DND-41 (cell line): ENCODE measurements at places on chromosomes 3 and 15.

GRCh38 chr15:74776821-74777768 lies 4.8 kb upstream of the CSK start:
- DNase-seq: peak; percentile 82

DNA sequence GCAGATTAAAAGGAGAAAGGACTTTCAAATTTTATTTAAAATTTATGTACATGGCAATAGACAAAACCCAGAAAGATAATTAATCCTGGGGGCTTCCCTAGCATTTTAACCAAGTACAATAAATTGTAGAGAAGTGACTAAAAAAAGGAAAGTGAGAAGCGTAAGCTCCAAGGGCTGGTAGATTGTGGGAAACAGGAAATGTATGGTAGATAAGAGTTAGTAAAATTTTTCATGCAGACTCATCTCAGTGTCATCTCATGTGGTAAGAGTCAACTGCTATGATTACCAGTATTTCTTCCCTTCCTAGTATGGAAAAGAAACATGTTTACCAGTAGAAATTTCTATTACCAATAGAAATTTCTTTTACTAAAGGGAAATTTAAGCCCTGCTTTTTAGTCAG lies 464.3 kb upstream of the AGTR1 start:
- DNase-seq: no peak

GRCh38 chr3:146896711-146897110 lies 291.6 kb upstream of the PLSCR5 start:
- DNase-seq: no peak

DNA sequence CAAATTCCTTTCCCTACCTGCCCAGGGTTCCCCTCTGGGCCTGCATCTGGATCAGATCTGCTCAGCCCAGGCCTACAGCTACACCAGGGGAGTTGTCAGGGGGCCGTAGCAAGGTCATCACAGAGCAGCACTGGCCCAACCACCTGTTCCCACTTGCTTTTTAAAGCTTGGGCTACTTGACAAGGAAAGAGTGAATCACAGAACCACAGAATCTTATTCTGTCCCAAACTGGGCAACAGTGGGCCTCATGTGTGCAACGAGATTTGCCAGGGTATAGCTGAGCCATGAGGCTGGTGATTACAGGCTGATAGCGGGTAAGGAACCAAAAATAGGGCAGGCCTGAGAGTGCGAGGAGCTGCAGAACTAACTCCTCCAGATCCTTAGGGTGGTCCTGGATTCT lies 66.7 kb downstream of the MYLK start:
- DNase-seq: no peak

DNA sequence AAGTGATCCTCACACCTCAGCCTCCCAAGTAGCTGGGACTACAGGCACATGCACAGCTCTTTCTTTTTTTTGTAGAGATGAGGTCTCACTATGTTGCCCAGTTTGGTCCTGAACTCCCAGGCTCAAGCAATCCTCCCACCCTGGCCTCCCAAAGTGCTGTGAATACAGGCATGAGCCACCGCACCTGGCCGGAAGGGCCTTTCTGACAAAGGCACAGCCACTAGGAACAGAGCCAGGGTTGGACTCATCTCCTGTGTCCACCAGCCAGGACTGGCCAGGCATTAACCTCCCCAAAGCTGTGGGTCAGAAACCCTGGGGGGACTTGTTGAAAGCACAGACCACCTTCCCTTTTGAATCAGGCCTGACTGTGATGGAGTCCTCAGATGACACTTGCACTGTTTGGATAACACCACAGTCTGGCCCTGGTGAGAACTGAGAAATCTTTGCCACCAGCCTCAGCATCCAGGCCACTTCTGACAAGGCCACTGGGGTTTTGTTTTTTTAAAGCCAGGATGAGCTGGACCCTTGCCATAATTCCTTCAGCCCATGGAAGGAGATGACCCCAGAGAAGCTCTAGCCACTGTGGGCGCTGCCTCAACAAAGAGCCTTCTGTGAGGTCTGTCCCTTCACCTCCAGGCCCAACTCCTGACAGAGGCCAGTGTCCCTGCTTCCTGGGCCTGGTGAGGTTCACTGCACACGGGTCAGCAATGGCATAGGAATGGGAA lies 4.8 kb downstream of the TKT start:
- DNase-seq: no peak

- no peak for DNase-seq
Observed at GRCh38 chr15:55246567-55246966, 43.0 kb downstream of the RAB27A start.

- DNase-seq: no peak
Observed at GRCh38 chr3:113165841-113166240, 45.5 kb upstream of the BOC start.

GRCh38 chr3:119145500-119146167 lies at the start of gene TEX55:
TSS of gene TEX55 (plus strand) at chr3:119146165. CDS start at chr3:119146190, 25 bp downstream.
- DNase-seq: no peak

DNA sequence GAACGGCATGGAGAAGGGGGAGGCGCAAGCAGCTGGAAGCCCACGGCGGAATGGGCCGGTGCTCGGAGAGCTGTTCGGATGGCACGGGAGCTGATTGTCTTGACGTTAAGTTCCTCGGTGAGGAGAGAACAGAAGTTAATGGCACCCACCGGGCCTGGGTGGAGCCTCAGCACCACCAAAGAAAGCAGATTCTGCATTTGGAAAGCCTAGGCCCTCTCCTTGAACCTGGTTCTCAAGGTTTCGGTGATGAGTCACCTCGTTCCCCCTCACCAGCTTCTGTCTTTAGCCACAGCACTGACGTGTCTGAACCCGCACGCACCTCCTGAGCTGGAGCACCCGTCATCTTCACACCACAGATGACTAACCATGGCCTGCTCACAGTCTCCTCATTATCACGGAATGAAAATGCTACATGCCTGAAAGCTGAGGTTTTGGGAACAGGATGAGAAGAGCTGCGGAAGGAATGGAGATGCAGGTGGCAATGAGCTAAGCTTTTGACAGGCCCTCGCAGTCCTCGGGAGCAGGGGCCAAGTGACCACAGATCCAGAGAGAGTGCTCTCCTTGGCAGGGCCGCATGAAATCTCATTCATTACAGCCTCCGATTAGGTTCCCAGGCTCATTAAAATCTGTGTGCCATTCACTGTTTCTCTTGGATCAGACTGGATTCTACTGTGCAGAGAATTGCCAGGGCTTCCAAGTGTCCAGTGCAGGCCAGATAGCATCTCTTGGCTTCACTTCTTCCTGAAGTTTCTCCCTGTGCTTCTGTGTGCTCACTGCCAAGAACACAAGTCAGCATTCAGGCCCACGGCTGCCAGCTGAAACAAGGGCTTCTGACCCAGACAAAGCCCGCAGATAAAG lies 96.3 kb upstream of the DLG1 start:
- DNase-seq: no peak

DNA sequence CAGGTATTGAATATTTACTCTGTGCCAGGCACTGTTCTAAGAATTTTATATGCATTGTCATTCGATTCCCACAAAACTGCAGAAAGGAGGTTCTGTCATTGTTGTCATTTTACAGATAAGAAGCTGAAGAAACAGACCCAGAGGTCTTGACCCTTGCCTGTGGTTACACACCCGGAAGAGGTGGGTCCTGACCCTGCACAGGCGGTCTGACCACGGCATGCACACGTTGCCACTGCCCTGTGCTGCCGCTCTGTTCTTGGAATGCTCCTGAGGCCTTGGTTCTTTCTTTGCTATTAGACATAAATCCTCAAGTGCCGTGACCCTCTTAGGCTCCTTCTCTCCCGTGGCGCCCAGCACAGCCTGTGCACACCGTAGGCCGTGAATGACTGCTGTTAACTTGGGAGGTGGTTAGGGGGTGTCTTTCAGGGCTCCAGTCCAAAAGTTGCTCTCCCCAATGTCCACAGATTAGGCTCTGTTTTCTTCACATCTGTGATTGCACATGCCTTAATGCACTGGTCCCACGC lies 74.1 kb upstream of the PLXNA1 start:
- no peak for DNase-seq

GRCh38 chr3:122519693-122520092 lies 5.0 kb upstream of the KPNA1 start:
- DNase-seq: no peak

DNA sequence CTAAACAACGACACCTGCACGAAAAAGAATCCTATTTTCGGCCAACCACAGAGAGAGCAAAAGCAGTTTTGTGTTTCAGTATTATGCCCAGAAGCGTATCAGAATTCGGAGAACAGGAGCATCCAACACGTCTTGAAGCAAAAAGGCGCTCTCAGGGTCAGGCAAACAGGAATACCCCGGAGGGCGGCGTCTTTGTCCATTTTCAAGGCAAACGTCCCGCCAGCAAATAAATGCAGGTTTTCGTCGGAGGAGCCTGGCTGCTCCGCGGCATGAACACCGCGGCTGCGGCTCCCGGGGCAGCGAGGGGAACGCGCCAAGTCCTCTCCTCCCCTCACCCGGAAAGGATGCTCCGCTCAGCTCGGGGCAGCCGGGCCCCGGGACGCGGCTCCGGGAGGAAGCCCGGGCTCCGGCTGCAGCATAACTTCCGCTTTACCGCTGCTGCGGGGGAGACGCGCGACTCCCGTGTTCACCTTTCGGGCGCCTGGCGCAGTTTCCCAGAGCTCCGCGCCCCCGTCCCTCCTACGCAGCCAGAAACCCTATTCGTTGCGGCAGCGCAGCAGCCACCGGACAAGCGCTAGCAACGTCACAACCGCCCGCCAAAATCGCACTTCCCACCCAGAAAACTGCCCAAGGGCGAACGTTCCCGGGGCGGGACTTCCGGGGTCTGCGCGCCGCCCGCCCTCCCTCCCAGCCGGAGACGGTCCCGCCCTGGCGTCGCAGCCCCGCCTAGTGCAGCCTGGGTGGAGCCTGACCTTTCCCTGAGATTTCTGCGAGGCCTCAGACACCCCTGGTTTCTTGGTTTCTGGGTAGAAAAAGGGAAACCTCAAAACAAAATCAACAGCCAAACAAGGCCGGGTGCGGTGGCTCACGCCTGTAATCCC lies at the start of gene RNF168:
Gene RNF168 (minus strand): TSS at position 573 of the 881 bp plus-strand sequence. CDS start 595 bp downstream, outside the sequence.
- peak; percentile 97 for DNase-seq

GRCh38 chr3:61667383-61667782 lies 106.0 kb downstream of the PTPRG start:
- peak; percentile 11 for DNase-seq

GRCh38 chr15:66924889-66925288 lies 140.5 kb upstream of the SMAD3 start:
- DNase-seq: no peak

- DNase-seq: no peak
Observed at GRCh38 chr3:23856286-23856685, 50.5 kb downstream of the UBE2E1 start.

DNA sequence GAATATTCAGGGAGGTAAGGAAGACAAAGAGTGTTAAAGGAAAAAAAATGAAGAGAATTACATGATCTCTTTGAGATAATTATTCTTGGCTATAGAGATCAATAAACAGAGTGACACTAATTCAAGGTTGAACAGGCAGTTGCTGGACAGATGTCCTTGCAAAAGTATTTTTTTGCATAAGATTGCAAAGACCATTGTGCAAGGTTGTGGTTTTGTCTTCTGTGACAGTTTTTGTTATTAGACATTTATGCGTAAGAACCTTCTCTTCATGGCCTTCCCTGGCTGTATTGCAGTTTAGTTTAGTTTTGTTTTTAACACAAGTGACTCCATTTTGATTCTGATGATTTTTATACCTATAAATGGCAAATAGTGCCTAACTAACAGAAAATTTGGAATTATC lies 682.8 kb upstream of the ARPP21 start:
- no peak for DNase-seq

DNA sequence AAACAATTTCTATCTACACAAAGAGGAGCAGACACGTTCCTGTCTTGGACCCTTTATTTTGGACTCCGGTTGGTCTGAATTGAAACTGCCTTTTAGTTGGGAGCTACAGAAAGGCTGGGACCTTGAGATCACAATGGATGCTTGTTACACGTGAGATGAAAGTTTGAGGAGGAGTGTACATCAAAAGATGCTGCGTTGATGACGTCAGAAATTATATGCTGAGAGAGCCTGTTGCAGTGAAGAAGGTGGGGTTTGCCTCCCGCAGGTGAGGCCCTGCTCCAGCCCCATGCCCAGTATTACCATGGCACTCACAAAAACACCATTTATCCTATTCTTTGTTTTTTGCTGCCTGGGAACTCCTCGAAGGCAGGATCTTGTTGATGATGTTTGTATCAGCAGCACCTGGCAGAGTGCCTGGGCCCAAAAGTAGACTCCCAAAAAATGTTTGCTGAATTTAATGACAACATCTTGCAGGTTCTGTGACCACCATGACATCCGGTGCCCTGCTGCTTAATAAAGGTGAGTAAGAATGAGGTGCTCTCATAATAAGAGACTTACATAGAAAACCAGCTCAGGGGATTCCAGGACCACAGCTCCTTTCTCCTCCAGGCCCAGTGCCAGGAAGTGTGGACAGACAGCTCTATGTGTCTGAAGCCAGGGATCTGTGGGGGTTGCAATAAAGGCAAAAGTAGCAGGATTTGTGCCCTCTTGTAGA lies 136.1 kb upstream of the UBE2E1 start:
- no peak for DNase-seq

DNA sequence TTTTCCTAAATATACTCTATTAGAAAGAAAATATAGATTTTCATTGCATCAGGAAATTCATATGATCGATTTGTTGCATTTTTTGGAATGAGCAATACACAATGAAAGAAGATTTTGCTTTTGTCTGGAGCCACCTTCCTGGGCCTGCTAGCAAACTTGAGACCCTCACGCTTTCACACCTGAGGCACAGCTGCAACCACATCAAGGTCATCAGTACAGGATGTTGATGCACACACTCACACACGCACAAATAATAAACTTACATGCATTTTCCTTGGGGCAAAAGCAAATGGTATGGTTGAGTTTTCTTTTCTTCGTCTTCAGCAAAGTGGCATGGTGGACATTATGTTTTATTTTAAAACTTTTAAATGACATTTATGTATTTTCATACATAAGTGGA lies 64.8 kb upstream of the SATB1 start:
- peak; percentile 84 for DNase-seq

DNA sequence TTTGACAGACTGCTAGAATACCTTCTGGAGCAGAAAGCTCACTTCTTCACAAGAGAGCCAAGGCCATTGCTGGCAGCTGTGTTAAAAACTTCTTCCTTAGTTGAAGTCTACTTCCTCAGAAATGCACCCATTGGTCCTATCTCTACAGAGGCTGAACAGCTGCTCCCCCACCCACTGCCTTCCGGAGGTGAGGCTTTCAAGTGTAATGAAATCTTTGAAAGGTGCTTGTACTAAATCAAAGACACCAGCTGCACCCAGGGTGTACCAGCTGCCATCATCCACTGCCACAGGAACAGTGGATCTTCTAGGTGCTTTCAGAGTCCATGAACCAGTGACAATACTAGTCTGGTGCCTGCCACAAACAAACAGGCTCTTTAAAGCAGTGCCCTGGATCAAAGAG lies 26.4 kb upstream of the HERC1 start:
- DNase-seq: peak; percentile 73

DNA sequence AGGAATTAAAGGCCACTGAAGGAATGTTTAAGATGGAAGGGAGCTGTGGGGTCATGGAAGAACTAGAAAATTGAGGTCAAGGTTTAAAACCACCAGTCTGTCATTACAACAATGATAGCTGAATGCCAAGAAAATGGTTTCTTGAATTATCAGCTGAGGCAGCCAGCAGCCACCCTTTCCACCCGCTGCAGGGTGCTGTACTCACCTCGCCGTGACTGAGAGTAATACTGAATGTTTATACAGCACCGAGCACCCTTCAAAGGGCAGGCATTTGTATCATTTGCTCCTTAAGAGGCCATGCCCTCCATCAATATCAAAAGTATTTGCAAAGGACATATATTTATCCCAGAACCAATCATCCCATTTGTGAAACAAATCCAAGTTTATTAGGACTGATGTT lies 402.8 kb downstream of the VPS13C start:
- no peak for DNase-seq

- DNase-seq: no peak
Observed at GRCh38 chr3:16875876-16876550, 8.7 kb upstream of the PLCL2 start.
